ENCODE measurements at places on chromosomes 7 and 10.

GRCh38 chr7:93574269-93574645 lies 267 bp downstream of the CALCR start:
- no peak for DNase-seq

- no peak for DNase-seq
Measured at GRCh38 chr10:119829429-119829828, 43.2 kb downstream of the MCMBP start.

DNA sequence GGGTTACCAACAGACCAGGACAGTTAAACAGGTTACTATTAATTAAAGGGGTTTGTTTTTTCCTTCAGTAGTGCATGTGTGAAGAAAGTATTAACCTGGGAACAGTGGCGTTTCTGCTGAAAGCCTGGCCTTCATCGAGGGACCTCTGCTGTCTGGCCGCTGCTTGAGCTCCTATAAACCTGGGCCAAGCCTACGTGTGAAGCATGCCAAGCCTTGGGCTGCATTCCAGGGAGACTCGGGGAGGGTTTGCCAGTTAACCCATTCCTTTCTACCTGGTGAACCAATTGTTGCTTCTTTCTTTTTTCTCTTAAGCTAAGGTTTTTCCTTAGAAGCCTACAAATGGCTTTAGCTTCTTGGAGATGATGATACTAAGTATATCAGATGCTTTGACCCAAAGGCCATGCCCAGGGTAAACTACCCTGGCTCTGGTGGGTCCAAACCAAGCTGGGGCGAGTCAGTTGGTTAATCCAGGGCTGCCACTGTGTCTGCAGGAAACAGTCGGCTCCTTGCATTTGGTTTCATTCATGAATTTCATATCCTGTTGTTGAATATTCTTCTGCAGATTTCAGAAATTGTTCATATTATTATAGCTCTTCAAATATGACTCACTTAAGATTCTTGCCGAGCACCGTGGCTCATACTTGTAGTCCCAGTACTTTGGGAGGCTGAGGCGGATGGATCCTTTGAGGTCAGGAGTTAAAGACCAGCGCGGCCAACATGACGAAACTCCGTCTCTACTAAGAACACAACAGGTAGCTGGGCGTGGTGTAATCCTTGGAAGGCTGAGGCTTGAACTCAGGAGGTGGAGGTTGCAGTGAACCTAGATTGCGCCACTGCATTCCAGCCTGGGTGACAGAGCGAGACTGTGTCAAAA lies 23.8 kb downstream of the PFKP start:
- DNase-seq = peak; percentile 95

- DNase-seq = no peak
Measured at GRCh38 chr10:12950583-12951128, 50.9 kb downstream of the CCDC3 start.

DNA sequence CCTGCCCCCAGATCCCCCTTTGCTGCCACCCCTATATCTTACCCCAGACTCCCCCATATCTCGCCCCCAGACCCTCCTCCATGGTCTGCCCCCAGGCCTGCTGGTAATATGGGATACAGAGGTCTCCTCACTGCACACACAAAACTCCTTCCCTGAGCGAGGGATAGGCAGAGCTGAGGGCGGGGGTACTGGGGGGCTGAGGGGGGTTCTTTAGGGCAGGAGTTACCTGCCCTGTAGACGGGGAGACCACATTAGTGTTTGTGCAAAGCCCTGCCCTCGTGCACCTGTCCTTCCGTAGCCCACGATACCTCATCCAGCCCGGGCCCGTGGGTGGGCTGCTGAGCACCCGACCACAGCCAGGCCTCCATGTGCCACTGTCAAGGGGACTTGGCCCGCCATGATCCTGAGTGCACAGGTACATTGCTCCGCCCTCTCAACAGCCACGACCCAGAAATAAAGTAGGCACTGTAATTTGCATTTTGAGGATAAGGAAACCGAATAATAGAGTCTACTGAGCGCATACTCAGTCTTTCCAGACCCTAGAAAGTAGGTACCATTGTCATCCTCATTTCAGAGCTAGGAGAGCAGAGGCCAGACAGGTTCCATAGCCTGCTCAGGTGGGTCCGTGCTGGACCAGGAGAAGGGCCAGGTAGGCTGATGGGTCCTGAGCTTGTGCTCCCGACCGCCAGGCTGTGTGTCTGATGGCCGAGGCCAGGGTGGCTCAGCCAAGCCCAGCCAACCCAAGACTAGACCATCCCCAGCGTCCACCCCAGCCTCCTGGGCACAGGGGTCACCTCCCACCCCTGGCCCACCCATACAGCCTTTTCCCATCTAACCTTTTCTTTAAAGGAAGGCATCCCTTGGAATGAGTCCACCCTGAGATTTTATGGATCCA lies 115.2 kb downstream of the LHPP start:
- DNase-seq = no peak

DNA sequence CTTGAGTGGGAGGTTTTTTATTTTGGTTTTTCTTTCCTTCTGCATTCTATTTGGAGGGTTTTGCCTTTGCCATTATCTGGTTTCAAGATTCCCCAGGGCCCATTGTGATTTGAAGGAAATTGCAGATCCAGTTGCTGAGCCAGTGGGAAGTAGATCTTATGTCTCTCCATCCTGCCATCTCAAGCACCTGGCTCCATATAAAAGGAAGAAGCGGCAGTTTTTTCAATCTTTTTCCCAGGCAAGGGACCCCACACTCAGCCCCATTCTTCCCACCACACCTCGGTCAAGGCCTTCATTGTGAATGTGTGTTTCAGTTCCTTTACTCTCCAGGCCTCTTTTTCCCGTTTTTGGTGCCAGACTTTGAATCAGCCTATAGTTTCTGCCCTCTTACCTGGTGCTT lies 95.8 kb downstream of the MYO3A start:
- DNase-seq = no peak

- DNase-seq = peak; percentile 92
Measured at GRCh38 chr10:44935201-44935965, 24.2 kb upstream of the RASSF4 start.
